ENCODE measurements at places on chromosomes 7 and 10.
A peak's percentile ranks its signal among the peaks of the same experiment; 100 is the strongest.

GRCh38 chr7:45593121-45593541 is 19.0 kb downstream of the ADCY1 start:
- no peak for DNase-seq

- DNase-seq, result peak; percentile 10
Measured at GRCh38 chr10:28997734-28998133, 291.1 kb upstream of the LYZL1 start.

GRCh38 chr10:70830164-70830563 is 14.4 kb downstream of the SGPL1 start:
- no peak for DNase-seq

DNA sequence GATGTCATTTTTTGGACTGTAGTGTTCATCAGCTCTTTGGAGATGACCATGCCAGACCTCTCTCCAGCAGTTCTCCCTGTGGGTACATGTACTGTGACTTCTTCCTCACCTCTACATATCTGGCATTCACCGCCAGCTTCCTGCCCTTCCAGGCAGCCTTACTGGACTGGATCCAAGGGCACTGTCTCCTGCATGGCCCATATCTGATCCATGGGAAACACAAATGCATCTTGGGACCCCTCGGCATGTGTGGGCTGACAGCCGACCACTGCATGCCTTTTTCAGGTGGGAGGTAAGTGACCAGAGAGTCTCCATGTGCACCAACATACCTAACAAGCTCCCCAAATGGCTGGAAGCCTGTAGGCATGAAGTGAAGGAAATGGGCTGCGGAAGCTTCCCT is 3.9 kb upstream of the BLVRA start:
- DNase-seq, result no peak
